ENCODE measurements at places on chromosomes 2 and 18. TPM values are rescaled to one million over a fixed set of nuclear protein-coding genes. Genes with fewer than 3 reads are reported as not detected.

DNA sequence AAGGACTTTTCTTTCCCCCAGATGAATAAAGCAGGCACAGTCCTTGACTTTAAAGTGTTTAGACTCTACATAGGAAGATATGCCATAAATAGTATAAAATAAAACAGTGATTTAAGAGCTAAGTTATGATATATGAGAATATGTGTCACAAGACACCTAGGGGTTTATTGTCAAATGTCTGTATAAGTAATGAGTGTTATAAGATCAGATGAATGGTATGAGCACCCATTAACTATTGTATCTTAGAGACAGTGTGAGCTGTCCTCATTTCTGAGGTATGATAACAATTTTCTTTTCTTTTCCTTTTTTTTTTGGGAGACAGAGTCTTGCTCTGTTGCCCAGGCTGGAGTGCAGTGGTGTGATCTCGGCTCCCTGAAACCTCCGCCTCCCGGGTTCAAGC, 365.3 kb downstream of the RND3 start:
- DNase-seq: no peak

DNA sequence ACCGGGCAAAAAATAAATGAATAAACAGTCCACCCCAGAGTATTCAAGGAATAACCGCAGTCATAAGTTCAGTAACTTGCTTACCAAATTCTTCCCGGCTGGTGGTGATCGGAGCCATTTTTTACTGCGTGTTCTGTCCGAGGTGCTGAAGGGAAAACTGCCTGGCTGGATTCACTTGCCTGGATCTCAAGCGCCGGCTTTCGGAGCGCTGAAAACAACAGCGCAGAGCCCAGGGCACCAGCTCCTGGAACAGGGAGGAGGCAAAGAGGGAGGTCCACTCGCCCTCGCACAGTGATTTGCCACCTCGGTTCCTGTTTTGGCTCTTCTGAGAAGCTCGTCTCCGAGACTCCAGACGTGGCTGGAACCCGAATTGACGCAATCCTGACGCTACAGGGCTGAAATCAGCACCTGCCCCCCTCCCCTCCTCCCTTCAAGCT, at the start of gene SYT4:
Gene SYT4, minus strand, starts transcription at position 327 of the 437 bp plus-strand sequence. Its CDS starts 209 bp downstream, at position 118.
- peak; percentile 43 for DNase-seq

- DNase-seq: no peak
Measured at GRCh38 chr2:196743165-196743564, 56.3 kb downstream of the GTF3C3 start.

DNA sequence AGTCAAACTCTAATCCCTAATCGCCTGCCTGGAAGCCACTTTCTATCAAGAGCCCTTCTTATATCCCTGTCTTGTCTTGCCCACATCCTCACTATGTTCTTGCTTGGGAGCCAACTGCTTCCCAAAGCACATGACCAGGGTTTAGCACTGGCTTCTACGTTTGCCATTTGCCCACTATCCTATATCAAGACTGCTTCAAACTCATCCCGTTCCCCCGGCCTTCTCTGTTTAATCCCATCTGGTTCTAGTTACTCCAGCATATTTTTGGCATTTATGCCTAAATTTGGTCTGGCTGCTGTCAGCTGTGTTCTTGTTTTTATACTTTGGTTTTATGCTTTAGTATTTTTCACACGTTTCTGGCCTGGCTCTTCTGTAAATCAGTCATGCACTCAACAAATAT, 40.2 kb downstream of the POLR1A start:
- peak; percentile 24 for DNase-seq

DNA sequence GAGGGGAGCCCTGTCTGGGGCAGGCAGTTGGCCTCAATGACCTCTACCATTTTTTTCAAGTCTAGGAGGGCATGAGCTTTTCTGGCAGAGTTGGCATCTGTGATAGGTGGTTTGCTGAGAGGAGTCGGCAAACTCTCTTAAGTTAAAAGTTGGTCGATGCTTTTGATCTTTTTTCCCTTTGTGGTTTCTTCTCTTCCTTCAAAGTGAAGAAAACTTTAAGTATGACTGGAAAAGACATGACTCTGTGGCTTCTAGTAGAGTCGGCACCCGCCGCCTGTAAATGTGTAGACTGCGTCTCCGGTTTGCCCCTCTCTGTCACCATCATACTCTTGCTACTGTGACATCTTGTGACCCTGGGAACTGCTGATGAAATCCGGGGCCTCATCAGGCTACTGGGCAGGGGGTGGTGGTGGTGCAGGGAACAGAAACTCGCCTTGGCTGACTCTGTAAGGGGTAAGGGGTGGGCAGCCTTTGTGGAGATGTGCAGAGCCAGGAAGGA, 21.1 kb downstream of the INPP5D start:
- no peak for DNase-seq

DNA sequence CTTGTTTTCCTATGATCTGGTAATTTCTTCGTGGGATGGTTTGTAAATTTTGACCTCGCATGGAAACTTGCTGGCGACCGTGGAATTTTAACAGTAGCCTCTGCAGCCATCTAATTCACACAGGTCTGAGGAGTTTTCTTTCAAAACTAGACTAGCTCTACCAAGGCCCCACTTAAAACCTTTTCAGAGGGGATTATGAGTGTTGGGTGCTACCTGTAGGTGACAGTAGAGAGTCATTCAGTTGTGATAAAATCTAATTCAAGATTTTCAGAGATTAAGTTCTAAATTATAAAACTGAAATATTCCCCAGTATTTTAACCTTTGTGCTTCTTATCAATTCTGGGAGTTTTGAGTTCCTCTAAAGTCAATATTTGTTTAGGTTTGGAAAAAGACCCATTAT, 31.0 kb downstream of the THSD7B start:
- no peak for DNase-seq

DNA sequence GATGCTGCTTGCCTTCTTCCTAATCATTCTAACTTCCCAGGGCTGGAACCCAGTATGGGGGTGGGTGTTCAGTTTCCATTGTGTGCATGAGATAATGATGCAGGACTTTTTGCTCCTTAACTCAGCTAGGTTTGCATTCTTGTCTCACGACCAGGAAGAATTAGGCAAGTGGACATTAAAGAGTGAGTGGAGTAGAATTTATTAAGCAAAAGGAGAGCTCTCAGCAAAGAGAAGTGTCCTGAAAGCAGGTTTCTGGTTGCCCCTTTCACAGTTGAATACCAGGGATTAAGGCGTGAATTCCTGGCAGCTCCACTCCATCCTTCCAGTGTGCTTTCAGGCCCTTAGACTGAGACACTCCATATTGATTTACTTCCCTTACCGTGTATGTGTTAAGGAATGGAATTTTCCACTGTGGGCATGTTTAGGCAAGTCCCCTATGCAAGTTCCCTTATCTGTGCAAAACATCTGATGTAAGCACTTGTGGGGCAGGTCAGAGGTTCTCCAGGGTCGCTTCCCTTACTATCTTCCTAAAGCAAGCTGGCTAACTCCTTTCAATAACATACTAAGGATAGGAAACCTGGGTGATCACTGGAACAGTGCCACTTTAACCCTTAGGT, 126.5 kb downstream of the GPR39 start:
- DNase-seq: no peak

- no peak for DNase-seq
Measured at GRCh38 chr2:28461056-28461455, 34.8 kb upstream of the PLB1 start.

- no peak for DNase-seq
Measured at GRCh38 chr2:172066394-172066886, 18.9 kb upstream of the DLX1 start.

GRCh38 chr18:56217406-56217805, 421.0 kb downstream of the TXNL1 start:
- DNase-seq: no peak

DNA sequence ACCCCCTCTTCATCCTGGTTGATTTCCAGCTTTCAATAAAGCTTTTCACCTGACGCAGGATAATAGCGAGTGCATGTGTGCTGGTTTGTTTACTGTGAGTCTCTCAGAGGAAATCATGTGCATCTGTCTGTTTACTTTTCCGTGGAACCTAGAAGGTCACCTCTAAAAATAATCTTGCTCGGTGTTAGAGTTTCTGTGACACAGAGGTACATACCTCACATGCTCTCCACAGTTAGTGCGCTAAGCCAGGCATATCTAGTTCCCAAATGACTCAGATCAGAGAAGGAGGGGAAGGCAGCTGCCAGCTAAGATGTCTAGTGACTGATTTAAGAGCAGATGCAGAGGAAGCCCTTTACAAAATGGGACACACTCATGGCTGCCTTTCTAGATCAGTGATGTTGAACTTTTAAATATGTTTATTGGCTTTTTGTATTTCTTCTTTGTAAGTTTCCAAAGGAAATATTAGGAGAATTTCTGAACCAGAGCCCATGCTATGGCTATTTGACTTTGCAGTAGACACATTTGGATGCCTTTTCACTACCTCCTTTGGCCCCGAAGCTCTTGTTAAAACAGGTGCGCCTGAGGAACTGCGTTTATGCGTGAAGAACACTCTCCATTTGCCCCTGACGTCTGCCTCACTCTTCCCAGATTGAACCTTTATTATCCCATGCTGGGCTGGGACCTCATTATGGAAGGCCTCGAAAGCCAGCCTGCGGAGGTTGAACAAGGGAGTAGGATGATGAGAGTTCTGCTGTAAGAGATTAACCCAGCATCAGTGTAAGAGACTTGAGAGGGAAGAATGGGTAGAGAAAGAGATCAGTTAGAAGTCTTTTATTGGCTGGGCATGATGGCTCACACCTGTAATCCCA, 145.6 kb downstream of the FAM161A start:
- DNase-seq: peak; percentile 94

DNA sequence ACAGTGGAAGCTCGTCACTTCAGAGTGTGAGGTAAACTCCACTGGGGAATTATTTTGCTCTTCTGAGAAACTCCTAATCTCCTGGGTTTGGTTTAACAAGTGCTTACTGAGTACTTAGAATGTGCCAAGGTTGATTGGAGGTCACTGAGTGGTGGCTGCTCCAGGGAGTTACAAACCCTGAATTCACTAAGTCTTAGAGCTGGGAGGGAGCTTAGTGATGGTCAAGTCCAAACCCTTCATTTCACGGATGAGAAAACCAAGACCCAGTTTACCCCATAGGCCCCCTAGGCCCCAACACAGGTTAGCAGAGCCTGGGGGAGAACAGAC, 52.0 kb downstream of the SLC4A5 start:
- no peak for DNase-seq

DNA sequence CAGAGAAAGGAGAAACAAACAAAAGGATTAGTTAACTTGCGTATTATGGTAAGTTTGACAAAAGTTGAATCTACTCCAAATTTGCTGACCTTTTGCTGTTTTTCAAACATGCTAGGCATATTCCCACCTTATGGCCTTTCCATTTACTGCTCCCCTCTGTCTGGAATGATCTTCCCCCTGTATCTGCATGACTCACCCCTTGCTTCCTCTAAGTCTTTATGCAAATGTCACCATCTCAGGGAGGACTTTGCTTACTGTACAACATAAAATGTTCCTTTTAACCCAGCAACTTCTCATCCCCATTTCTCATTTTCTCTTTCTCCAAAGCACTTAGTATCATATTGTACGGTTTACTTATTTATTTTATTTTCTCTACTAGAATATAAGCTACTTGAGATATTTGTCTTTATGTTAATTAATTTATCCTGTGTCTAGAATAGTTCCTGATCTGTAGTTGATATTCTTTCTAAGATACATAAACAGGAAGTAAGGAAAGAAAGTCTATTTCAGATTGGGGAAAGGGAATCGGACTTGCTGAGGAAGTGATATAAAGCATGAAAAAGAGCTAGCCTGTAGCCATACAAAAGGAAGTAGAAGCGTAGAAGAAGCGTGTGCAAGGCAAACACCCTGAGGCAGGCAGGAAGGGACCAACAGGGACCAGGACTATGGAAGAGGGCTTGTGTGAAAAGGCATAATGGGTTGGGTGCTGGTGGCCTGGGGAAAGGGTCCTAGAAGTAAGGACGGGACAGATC, 144.9 kb upstream of the ERBB4 start:
- DNase-seq: peak; percentile 32

- peak; percentile 85 for DNase-seq
Measured at GRCh38 chr2:45691171-45691999, 39.9 kb downstream of the PRKCE start.

GRCh38 chr2:224532441-224532840, 52.7 kb downstream of the CUL3 start:
- no peak for DNase-seq

The ANKRD29 gene
- total RNA-seq: 5.8 TPM

The PLA2R1 gene
- total RNA-seq: 5.3 TPM

The TUBA4B gene
- not detected for total RNA-seq

The PCARE gene
- not detected for total RNA-seq

The B3GNT7 gene
- total RNA-seq: not detected

The SRD5A2 gene
- not detected for total RNA-seq

The RBM44 gene
- 0.34 TPM for total RNA-seq

Measured in LHCN-M2 (cell line).